ENCODE measurements at places on chromosomes 11 and 22.
A peak's percentile ranks its signal among the peaks of the same experiment; 100 is the strongest.

DNA sequence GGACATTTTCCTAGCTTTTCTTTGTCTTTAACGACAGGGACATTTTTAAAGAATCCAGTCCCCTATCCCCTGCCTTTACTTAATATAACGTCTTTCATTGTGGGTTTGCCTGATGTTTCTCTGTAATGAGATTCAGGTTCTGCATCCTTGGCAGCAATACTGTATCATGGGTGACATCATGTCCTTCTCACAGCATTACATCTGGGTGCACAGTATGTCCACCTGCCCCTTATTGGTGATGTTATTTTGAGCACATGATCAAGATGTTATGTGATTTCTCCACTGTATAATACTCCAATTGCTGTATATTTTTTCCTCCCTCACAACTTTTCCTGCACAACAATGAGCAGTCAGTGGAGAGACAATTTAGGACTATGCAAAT is 9.7 kb upstream of the STK33 start:
- no peak for DNase-seq

DNA sequence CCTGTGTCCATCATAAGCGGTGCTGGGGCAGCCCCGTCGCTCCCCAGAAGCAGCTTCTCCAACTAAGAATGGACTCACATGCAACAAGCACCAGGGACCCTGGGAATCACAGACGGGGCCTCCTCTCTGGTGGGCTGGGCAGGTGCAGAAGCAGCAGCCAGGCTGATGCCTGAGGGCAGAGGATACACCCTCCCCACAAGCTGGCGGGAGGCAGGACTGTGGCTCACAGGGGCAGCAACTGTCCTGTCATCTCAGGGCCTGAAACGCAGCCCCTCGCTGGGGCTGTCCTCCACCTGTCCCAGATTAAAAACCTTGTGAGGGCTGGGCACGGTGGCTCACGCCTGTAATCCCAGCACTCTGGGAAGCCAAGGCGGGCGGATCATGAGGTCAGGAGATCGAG is 3.1 kb upstream of the SBF1 start:
- peak; percentile 58 for DNase-seq

DNA sequence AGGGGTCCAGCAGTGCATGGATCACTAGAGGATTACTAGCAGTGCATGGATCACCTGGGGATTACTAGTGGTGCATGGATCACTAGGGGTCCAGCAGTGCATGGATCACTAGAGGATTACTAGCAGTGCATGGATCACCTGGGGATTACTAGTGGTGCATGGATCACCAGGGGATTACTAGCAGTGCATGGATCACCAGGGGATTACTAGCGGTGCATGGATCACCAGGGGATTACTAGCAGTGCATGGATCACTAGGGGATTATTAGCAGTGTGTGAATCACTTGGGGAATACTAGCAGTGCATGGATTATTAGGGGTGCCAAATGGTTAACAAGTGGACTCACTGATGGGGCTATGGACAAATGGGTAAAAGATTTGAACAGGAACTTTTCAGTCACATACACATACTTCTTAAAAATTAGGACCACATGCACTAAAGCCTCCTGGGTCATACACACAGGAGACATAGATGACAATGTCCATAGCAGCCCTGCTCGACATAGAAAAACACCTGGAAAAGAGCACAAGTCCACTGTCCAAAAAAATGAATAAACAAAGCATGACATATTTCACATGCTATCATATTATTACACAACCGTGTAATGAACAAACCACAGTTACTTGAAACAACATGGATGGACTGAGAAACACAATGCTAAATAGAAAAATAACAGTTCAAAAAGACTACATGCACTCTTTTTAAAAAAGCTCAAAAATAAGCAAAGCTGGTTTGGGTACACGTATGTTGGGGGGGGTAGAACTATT is 109.8 kb downstream of the CD44 start:
- DNase-seq, result no peak

DNA sequence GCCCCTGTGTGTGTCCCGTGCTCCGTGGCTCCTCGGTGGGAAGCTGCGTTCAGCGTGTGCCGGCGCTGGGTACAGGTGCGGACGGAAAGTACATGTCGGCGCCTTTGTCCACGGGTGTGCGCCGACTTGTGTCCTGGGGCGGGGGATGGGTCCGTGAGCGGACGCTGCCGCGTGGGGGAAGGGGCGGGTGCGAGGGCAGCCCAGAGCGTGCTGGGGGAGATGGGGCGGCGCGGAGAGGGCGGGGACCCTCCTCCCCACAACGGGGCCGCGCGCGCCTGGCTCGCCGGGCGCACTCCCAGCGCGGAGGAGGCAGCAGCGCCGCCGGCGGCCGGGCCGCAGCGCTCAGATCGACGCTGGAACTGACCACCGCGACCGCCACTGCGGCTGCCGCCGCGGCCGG is 33.6 kb upstream of the RELT start:
- no peak for DNase-seq

- no peak for DNase-seq
Measured at GRCh38 chr22:27397954-27398342, 403.6 kb downstream of the MN1 start.

GRCh38 chr11:44957776-44958564 is 7.3 kb upstream of the TP53I11 start:
- no peak for DNase-seq

DNA sequence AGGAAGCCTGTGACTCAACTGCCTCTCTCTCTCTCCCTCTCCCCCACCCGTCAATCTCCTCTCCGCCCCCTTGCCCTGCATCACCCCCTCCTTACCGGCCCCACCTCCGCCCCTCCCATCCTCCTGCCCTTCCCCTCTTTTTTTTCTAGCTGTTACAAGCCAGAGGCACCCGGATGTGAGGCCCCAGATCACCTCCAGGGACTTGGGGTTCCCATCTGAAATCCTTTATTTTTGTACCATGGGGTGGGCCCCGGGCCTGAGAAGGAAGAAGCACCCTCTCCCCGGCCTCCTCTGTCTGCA is 10.8 kb downstream of the KCTD17 start:
- no peak for DNase-seq

- DNase-seq, result no peak
Measured at GRCh38 chr11:111698852-111699559, 67.2 kb downstream of the PPP2R1B start.

DNA sequence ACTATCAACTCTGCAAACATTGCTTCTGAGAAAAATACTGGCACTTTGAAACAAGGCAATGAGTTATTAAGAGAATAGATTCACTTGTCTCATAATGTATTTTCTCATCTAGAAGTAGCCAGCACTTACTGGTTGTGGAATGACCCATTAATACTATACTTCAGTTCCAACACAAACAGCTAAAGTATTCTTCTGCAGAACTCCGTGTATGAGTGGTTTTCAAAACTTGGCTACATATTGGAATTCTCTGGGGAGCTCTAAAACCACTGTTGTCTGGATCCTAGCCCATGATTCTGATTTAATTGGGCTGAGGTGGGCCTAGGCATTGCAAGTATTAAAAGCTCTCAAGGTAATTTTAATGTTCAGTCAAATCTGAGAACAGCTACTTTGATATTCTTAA is 1416.4 kb upstream of the RAG2 start:
- no peak for DNase-seq

- DNase-seq, result no peak
Measured at GRCh38 chr11:131534611-131535010, 164.2 kb downstream of the NTM start.

DNA sequence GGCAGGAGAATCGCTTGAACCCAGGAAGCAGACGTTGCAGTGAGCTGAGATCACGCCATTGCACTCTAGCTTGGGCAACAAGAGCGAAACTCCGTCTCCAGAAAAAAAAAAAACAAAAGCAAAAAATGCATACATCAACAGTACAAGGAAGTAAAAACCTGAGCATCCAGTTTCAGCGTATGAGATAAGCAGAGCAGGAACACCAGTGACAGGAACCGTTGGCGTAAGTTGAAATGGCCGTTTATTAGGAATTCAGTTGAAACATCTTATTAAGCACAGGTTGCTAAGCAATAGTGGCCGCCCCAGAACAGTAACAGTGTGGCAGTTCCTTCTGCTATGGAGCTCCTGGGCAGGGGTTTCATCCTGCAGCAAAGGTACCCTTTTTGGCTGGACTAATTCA is 4.0 kb upstream of the L3MBTL2 start:
- DNase-seq, result no peak

DNA sequence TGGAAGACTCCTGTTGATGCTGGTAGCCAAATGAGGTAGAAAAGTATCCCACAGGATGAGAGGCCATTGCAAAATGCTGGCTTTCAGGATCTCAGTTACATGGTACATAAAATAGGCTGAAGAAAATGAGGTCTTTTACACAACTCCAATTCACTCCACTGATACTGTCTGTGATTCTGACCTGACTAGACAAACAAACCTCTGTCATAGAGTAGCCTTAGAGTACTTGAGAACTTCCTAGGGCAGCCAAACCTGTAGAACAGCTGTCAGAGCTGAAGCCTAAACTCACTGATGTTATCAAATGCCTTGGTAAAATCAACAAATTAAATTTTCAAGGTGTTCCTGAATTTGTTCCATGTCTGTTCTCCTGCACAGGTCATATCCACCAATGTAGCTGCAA is 26.2 kb upstream of the POGLUT3 start:
- no peak for DNase-seq

- no peak for DNase-seq
Measured at GRCh38 chr11:39860931-39861330, 1598.5 kb downstream of the LRRC4C start.

DNA sequence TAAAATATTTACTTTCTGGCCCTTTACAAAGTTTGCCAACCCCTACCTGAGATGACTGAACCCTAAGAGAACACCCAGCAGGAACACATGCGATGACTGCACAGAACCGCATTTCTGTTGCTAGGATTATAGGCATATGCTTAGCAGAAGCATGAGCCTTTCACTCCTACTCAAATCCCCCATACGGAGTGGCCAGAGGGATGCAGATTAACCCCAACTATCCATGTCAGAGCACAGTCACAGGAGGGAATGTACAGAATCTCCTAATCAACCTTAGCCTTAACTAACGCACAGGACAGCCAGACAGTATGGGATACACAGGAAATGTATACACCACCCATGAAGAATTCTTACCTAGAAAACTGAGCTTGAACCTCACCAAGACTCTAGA is 6.2 kb downstream of the HPS4 start:
- no peak for DNase-seq

GRCh38 chr22:39177456-39177775 is 24.9 kb upstream of the CBX7 start:
- no peak for DNase-seq

DNA sequence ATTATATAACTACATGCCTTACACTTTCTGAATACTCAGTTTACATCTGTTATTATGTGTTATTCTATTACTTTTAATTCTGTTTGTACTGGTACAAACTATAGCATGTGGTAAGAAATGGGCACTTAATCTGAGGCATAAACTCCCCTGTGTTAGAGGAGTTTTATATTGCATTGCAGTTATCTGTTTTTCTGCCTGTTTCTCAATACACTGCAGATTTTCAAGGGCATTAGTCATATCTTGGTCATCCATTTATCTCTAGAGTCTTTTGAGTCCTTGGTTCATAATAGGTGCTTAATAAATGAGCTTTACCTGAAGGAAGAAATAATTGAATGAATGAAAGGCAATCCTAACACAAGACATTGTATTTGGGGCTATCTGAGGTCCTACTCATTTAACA is 182.9 kb upstream of the CTSC start:
- no peak for DNase-seq

DNA sequence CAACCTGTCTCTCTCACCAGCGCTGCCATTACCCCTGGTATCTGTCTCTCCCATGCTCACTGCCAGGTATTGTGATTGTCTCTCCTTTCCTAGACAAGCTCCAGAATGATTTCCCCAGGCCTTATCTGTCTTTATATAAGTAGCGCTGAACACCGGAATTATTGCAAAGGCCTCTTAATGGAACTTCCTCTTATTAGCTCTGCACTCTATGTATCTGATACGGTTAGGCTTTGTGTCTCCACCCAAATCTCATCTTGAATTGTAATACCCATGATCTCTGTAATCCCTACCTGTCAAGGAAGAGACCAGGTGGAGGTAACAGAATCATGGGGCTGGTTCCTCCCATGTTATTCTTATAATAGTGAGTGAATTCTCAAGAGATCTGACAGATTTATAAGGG is 39.3 kb downstream of the DDI1 start:
- DNase-seq, result no peak

DNA sequence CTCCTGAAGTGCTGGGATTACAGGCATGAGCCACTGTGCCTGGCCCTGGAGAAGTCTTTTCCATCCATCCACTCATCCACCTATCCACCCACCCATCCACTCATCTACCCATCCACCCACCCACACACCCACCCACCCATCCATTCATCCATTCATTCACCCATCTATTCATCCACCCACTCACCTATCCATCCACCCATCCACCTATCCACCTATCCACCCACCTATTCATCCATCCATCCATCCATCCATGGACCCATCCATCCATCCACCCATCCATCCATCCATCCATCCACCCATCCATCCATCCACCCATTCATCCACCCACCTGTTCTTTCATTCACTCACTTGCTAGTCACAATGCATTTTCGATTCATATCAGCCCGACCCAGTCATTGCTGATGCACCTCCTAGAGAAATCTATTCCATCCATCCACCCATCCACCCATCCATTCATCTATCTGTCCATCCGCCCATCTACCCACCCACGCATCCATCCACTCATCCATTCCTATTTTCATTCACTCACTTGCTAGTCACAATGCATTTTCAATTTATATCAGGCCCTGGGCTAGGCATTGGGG is 17.7 kb upstream of the SUN2 start:
- no peak for DNase-seq

- DNase-seq, result no peak
Measured at GRCh38 chr11:84681456-84681855, 945.7 kb downstream of the DLG2 start.

DNA sequence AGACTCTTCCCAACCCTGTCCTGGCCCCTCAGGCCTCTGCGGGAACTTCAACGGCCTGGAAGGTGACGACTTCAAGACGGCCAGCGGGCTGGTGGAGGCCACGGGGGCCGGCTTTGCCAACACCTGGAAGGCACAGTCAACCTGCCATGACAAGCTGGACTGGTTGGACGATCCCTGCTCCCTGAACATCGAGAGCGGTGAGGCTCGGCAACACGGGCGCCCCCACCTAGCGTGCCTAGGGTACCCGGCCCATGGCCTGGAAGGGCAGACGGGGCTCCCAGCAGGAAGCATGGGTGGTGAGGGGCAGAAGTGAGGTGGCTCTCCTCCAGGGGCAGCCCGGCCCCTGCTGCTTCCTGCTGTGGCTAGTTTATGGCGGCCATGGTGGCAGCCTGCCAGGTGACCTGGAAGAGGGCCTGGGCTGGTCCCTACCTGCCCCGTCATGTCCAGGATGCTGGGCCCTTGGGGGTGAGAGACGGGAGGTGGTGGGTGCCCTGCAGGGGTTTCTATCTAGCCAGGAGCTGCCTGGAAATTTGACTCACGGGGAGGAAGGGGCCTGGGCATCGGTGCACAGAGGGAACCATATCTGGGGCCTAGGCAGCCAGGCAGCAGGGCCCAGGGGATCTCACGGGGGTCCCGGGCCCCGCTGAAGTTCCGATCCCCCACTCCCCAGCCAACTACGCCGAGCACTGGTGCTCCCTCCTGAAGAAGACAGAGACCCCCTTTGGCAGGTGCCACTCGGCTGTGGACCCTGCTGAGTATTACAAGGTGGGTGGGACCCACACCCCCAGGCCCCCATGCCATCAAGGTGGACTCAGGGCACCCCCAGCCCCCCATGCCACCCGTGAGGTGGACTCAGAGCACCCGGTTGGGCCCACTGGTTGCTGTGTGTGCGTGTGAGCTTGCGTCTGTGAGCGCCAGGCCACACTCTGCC is 9.2 kb downstream of the MUC2 start:
- DNase-seq, result no peak

GRCh38 chr22:20228055-20228938 is 39.8 kb downstream of the RTN4R start:
- DNase-seq, result no peak

- no peak for DNase-seq
Measured at GRCh38 chr11:25702417-25702816, 629.5 kb upstream of the ANO3 start.
